Caki2 (cell line): ENCODE measurements at places on chromosomes 1 and 21. TPM values are rescaled to one million over a fixed set of nuclear protein-coding genes. Genes with fewer than 3 reads are reported as not detected.

OR2W3 gene
- total RNA-seq: not detected in 2 replicates

SV2A gene
- total RNA-seq: 0.09 TPM in 1 of 2 replicates, not detected in the other

TMEM125 gene
- total RNA-seq: not detected in 2 replicates

FABP3 gene
- total RNA-seq: not detected in 2 replicates

LYPD8 gene
- total RNA-seq: not detected in 2 replicates

SERTAD4 gene
- 0.95 and 1.1 TPM in 2 replicates for total RNA-seq

BRDT gene
- not detected in 2 replicates for total RNA-seq

ENAH gene
- total RNA-seq: 69.6 and 87.9 TPM in 2 replicates

PLPPR5 gene
- 4.3 and 5.6 TPM in 2 replicates for total RNA-seq

SLC44A3 gene
- total RNA-seq: 3.1 and 4.4 TPM in 2 replicates

ABCD3 gene
- 7.1 and 17.1 TPM in 2 replicates for total RNA-seq

ETV3L gene
- not detected in 2 replicates for total RNA-seq

MTARC1 gene
- total RNA-seq: 5.2 TPM in 2 replicates

RAB25 gene
- not detected in 2 replicates for total RNA-seq

SFN gene
- 211 and 262 TPM in 2 replicates for total RNA-seq

ZSWIM5 gene
- total RNA-seq: 0.81 and 1.6 TPM in 2 replicates

KIF21B gene
- total RNA-seq: 0.14 TPM in 1 of 2 replicates, not detected in the other

CLCA1 gene
- not detected in 2 replicates for total RNA-seq

C1QTNF12 gene
- not detected in 2 replicates for total RNA-seq

DCST1 gene
- not detected in 2 replicates for total RNA-seq

CLDN17 gene
- total RNA-seq: not detected in 2 replicates

SIM2 gene
- total RNA-seq: 0.27 TPM in 1 of 2 replicates, not detected in the other

HMGN1 gene
- total RNA-seq: 412 and 479 TPM in 2 replicates

UCHL5 gene
- 27.9 and 57.9 TPM in 2 replicates for total RNA-seq

CLCA4 gene
- not detected in 2 replicates for total RNA-seq

GART gene
- total RNA-seq: 20.9 and 37.4 TPM in 2 replicates

AZIN2 gene
- 7.8 and 21.7 TPM in 2 replicates for total RNA-seq

CTXND2 gene
- total RNA-seq: not detected in 2 replicates

WNT2B gene
- 0.23 and 0.37 TPM in 2 replicates for total RNA-seq

TBX19 gene
- total RNA-seq: 2.9 and 5.4 TPM in 2 replicates

CEP350 gene
- 10.3 and 32.7 TPM in 2 replicates for total RNA-seq

DEGS1 gene
- total RNA-seq: 107 and 120 TPM in 2 replicates

C1orf94 gene
- not detected in 2 replicates for total RNA-seq

ILDR2 gene
- not detected in 2 replicates for total RNA-seq

MEGF6 gene
- 15.6 and 21.0 TPM in 2 replicates for total RNA-seq

KCND3 gene
- not detected in 2 replicates for total RNA-seq

FNBP1L gene
- 3.6 and 8.3 TPM in 2 replicates for total RNA-seq

WDR64 gene
- not detected in 2 replicates for total RNA-seq

RNF186 gene
- not detected in 2 replicates for total RNA-seq

DENND2D gene
- 14.9 and 17.1 TPM in 2 replicates for total RNA-seq

GPR89B gene
- 2.3 and 6.1 TPM in 2 replicates for total RNA-seq

CFAP126 gene
- total RNA-seq: not detected in 2 replicates

NBPF19 gene
- 0.72 and 1.8 TPM in 2 replicates for total RNA-seq

ATP1A2 gene
- total RNA-seq: not detected in 2 replicates

TSPEAR gene
- total RNA-seq: not detected in 2 replicates

MYBPHL gene
- total RNA-seq: not detected in 2 replicates

SLC9C2 gene
- total RNA-seq: not detected in 2 replicates

A3GALT2 gene
- total RNA-seq: not detected in 2 replicates

GAS5 gene
- 193 and 209 TPM in 2 replicates for total RNA-seq
